ENCODE measurements at places on chromosomes 11 and 22.
A peak's percentile ranks its signal among the peaks of the same experiment; 100 is the strongest.

DNA sequence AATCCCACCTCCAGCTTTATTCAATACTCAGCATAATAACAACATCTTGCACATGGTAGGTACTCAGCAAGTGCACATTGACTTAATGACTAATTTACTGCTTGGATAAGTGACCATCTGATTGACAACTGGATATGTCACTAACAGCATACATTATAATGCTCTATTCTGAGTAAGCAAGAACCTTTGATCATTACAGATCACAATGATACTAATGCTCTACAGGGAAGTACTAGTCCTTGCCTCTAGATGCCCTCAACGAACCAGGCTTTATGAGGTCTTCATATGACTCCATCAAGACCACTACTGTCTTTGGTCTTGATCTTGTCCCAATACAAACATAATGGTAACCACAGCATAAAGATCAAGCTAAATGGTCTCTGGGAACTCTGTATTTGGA, 167.6 kb upstream of the MTMR2 start:
- DNase-seq, result peak; percentile 24

DNA sequence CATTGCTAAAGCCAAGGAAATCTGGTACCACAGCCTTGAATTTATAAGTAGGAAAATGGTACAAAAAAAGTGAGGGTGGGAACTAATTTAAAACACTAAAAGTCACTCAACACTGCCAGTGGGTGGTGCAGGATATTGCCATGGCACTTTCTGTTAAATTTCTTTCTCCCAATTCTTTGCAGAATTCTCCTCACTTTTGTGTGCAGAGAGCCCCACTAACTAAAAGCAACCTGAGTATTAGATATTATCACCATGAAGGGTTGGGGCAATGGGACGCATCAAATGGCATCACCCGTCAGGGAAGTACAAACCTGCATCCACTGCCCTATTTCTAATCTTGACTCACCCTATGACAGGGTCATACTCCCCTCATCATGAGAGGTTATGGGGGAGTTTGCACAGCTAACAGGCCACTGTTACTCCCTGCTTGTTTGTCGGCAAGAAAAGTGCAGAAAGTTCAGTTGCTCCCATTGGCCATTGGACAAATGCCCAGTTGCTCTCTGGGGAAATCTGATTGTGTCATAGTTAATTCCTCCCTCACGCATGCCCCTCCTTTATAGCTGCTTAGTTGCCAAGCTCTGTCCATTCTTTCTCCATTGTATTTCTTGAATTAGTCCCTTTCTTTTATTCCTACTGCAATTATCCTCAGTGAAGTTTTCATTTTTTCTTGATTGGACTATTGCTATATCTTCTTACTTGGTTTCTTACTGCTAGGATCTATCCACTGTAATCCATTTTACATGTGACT, 93.8 kb upstream of the BLID start:
- DNase-seq, result no peak

GRCh38 chr11:35257281-35257680, 118.3 kb downstream of the CD44 start:
- peak; percentile 48 for DNase-seq

GRCh38 chr22:17980638-17981051, 43.7 kb downstream of the MICAL3 start:
- peak; percentile 40 for DNase-seq

DNA sequence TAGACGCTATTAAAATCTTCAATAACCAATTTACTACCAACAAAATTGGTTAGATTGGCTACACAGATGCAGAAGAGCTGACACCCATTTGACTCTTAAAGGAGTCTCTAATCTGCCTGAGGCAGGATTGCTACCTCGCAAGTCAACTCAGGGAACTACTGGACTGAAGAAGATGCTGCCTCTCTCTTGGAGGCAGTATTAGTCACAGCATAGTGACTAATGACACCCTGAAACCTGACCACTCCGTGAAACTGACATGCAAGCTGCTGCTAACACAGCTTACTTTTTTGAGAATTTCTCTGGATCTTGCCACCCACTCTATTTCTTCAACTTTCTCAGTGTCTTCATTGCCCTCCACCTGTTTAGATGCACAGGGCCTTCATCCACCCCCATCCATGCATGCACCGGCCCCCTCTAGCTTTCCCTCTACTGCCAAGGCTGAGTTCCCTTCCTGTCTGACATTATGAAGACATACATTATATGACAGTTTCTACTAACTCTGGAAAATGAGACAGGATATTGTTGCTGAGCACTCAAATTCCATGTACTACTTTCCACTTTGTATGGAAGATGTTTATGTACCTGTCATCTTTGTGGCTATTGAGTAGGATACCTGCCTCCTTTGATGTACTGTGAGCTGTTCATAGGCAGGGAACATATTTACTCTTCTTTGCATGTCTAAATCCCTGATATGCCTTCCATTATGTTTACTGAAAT, 183.2 kb downstream of the MSANTD4 start:
- no peak for DNase-seq

GRCh38 chr11:119180729-119181676, 4.3 kb upstream of the NHERF4 start:
- DNase-seq, result no peak

GRCh38 chr11:117794772-117795629, 2.0 kb downstream of the DSCAML1 start:
- no peak for DNase-seq

DNA sequence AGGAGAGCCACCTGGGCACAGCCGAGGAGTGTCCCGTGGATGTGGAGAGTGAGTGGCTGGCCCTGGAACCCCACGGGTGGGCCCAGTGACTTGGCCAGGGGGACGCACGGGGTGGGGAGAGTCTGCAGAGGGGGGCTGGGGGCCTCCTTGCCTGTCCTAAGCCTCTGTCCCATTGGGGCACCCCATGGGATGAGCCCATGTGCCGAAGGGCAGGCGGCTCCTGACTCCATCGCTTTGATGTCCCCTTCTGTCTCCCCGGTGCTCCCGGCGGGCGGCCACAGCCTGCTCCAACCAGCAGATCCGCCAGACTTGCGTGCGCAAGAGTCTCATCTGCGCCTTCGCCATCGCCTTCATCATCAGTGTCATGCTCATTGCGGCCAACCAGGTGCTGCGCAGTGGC, 9.4 kb downstream of the CABP7 start:
- DNase-seq, result no peak

GRCh38 chr11:19661827-19662226, 50.8 kb upstream of the NAV2 start:
- DNase-seq, result no peak

DNA sequence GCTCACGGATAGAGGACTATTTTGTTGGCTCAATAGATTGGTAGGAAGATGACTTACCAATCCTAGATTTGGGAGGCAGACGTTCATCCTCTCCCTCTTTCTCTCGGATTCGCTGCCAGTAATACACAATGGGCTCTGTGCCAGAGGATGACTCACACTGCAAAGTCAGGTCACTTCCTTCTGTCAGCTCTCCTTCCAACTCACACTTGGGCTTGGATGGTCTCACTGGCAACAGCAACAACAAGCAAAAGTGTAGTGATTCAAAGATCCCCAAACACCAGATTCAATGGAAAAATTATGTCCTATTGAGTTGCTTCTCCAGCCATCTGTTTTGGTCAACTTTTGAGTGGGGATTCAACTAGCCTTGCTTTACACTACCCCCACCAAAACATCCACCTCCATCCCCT, 21.7 kb upstream of the HSPA8 start:
- DNase-seq, result peak; percentile 79

DNA sequence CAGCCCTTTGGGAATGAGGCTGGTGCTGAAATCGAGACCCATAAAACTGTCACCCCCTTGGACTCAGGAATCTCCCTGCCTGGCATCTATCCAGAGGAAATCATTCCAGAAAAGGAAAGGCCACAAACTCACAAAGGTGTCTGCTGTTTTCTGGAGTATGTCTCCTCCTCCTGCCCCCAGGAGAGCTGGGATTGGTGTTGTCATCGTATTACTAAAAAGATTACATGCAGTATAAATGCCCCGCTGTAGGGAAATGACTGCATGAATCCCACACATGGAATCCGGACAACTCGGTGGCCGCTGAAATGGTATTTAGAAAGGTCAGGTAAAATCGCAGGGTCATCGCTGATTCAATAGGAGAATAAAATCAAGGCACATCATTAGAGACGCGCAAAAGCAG, 18.9 kb upstream of the RFPL3 start:
- DNase-seq, result no peak

- DNase-seq, result no peak
Observed at GRCh38 chr11:44306918-44307244, 3.1 kb downstream of the ALX4 start.

DNA sequence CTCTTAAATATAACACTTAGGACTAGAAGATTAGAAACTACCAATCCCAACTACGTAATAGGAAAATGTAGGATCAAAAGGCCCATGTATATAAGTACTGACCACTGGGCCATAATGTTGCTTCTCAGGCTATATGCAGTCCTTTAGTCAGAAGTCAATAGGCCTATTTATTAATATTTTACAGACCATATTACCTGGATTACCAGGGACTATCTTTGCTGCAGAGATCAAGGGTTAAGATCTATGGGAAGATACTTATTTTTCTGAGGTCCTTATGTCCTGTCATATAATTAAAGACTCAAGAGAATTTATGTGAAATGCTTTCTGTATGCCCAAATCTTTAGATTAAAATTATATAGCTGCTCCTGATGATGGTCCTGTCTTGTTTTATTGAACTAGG, 57.2 kb downstream of the CTNND1 start:
- DNase-seq, result no peak

GRCh38 chr22:44522526-44523170, 24.6 kb upstream of the RTL6 start:
- no peak for DNase-seq

- DNase-seq, result no peak
Observed at GRCh38 chr11:114097832-114098231, 38.3 kb downstream of the ZBTB16 start.

Data from CD4-positive, alpha-beta T cell treated with Interleukin-6 at 100 ng/mL for 8 hours (primary cell).